ENCODE measurements at places on chromosomes 11 and 22.

DNA sequence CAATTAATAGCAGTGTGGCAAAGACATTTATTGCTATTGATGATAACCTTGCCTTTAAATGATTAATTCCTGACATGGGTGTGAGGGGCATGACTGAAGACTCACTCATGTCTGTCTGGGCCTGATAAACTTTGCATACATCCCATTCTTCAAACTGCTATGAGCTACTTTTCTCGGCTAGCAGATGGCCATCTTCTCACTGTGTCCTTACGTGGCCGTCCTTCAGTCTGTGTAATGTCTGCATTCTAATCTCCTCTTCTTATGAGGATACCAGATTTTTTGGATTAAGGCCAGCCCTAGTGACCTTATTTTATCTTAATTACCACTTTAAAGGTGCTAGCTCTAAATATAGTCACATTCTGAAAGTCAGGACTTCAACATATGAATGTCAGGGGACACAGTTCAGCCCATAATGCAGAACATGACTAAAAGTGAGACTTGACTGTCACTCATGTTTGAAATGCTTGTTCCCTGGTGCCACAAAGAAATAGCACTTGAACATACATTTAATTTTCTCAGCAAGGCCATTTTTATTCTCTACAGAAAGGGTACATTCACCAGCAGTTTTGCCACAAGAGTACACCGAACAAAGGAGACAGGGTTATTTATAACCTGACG lies 32.3 kb downstream of the OR10A6 start:
- DNase-seq: no peak

DNA sequence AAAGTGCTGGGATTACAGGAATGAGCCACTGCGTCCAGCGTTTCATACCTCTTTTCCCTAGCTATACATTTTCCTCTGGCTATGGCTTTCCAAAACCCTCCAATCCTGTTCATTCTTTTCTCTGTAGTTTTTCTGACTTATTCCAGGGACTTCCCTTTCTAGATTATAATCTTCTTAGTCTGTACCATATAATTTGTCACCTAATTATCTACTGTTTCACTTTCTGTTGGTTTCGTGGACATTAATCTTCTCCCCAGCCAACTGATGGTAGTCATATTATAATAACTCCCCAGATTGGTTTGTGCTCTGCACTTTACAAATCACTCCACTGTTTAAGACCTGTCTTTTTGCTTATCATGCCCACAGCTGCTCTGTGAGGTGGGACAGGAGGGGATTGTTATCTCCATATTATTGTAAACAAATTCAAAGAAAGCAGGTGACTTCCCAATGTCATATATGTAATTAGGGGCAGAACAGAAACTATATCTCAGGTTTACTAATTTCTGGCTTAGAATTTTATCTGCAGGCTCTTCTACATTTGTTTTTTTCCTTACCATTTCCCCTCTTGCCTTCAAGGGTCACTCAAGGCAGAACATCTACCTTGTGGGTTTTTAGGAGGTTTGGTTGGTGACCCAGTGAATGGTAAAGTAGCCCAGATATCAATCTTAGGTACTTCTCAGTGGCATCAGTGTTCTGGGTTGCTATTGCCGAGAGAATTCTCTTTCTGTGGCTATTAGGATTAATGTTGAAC lies 23.9 kb downstream of the STIM1 start:
- DNase-seq: no peak

- DNase-seq: no peak
These were observed 89.7 kb downstream of the FAM76B start for GRCh38 chr11:95699631-95700470.

GRCh38 chr11:57240757-57241156 lies 3.7 kb upstream of the APLNR start:
- no peak for DNase-seq

DNA sequence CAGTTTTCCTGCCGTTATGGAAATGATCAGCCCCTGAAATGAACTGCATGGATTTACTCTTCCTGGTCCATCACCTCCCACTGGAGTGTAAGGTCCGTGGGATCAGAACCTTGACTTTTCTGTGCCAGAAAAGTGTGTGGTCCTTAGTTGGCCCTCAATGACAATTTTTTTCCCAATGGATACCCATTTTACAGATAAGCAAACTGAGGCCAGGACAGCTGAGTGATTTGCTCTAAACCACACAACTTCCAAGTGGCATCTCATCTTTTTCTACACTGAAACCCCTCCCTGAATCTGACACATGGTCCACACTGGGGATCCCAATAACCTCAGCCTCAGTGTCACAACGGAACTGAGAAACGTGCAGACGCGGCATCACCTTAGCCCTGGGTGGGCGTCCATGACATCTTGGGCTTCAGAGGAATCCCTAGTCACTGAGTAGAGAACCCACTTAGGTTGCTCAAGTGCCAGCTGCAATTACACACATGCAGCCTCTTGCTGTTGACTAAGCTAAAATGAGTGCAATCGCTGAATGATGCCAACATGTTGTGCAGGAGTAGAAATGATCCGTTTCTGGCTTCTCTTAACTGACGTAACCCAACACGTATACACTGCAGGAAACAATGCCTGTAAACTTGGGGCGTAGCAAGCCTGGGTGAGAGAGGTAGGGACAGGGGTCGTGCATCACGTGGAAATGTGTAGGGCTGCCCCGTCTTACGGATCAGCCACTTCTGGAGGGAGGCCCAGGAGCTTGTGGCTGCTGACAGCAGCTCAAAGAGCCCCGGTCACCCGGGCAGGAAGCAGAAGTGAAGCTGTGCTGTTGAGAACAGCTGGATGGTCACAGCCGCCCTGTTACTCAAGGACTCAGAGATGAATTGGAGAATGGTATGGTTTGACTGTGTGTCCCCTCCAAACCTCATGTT lies 136.3 kb downstream of the SHANK2 start:
- DNase-seq: no peak

GRCh38 chr11:2797121-2797711 lies 88.4 kb downstream of the CDKN1C start:
- DNase-seq: no peak

DNA sequence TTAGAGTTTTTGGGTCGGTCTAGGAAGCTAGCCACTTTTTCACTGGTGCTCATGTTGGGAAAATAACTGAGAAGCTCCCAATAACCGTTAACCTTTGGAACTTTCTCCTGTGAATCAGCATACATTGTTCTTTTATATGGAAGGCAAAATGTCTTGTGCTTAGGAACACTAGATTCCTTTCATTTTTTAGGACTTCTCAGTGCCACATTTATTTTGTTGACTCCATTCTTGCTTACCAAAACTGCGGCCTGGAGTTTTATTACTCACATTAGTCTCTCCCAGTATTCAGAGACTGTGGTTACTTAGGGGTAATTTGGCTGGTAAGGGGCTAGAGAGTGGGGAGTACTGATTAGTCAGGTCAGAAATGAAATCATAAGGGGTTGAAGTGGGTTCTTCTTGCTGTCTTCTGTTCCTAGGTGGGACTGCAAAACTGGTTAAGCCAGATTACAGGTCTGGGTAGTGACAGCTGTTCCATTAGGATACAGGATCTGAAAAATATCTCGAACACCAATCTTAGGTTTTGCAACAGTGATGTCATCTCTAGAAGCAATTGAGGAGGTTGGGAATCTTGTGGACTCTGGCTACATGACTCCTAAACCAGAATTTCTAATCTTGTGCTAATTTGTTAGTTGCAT lies 631.4 kb upstream of the LUZP2 start:
- DNase-seq: no peak

- no peak for DNase-seq
These were observed 33.0 kb upstream of the NARS2 start for GRCh38 chr11:78607696-78608095.

DNA sequence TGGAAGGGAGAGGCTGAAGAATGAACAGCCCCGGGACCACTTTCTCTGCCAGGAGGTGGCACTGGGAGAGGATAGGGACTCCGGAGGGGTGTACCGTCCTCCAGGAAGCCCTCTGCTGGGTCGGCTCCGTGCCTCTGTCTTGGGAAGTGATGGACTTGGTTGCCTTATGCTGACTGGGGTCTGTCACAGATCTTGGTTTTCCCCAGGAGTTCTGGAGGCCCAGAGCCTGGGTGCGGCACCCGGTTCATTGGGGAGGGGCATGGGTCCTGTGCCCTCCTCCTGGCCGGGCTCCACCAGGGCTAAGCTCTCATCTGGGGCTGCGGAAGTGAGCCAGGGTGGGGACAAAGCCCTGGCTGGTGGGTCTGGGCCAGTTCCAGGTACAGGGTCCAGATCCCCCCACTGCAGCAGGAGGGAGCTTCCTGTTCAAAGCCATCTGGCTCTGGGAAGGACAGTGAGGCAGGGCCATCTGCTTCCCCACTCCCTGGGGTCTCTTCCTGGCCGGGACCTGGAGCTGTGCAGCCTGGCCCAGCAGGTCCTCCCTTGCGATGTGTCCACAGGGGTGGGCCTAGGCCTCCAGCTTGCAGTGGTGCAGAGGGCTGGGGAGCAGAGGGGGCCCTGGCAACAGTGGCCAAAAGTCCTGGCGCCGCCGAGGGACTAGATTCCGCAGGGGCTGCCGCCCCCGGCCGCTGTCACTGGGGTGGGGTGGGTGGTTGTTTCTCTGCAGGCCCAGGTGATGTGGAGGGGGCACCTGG lies 1.1 kb upstream of the AP2A2 start:
- DNase-seq: no peak

- no peak for DNase-seq
These were observed 10.5 kb upstream of the DEPDC7 start for GRCh38 chr11:33005175-33005574.

GRCh38 chr11:2772544-2773031 lies 72.8 kb upstream of the KCNQ1OT1 start:
- DNase-seq: no peak

DNA sequence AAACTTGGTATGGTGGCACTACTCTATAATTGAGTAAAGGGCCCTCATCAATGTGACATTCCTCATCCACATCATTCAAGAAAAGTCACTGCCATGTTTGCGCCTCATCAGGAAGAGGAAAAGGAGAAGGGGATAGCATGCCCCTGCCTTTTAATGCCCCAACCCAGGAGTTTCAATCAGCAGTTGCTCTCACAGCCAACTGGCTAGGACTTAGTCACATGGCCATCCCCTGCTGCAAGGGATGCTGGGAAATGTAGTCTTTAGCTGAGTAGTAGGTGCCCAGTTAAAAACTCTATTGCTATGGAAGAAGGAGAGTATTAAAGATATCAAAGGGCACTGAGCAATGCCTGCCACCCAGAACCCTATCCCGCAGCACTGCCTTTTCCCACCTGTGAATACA lies 10.9 kb upstream of the CCND1 start:
- no peak for DNase-seq

DNA sequence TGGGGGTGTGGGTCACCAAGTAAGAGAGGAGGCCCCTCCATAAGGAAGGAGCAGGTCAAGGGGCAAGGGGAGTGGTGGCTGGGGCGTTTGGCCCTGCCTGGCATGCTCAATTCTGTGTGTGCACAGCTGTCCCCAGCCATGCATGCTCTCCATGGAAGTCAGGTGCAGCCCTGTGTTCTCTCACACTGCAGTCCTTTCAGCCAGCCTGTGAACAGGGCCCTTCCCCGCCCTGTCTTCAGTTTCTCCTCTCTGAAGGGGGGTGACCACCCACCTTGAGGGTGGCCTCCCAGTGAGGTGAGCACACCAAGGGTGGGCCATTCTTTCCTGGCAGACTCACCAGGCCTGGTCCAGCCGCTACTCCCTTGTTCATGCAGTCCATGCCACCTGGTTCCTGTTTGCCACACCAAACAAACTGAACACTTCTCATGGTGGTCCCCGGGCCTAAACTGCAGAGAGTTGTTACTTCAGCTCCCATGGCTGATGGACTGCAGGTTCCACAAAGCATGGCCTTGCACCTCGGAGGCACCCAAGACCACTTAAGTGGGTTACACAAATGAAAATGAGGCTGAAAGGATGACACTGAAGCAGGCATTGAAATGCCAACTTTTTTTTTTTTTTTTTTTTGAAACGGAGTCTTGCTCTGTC lies 1.7 kb upstream of the CHCHD10 start:
- DNase-seq: no peak

DNA sequence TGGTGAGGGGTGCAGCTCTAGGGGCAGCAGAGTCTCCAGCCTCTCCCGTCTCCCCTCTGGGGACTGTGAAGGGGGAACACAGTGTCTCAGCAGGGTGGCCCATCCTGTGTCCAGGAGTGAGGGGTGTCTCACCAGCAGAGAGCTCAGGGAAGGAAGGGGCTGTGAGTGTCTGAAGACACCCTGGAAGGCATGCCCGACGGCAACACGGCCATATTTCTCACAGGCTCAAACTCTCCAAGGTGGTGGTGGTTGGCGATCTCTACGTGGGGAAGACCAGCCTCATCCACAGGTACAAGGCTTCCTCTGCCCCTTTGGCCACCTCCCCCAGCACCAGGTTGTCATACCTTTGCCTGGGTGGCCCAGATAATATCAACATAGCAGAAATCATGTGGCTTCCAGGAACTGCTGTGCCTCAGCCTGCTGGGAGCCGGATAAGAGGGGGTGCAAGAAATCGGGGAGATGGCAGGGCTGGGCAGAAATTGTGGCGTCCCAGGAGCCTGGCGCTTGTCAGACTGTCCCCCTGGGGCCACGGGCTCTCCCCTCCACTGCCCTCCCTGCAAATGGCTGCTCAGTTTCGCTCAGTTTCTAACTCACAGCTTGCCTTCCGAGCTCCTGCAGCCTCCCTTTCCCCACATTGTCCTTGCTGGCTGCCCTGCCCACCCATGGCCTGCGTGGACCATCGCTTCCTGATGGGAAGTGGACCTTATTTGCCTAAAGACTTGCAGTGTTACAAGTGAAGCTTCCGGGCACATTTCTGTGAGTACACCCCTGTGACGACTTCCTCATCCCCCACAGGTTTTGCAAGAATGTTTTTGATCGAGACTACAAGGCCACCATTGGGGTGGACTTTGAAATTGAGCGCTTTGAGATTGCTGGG lies 7.2 kb downstream of the RAB36 start:
- DNase-seq: no peak

- DNase-seq: no peak
These were observed 4.0 kb downstream of the PHOX2A start for GRCh38 chr11:72239849-72240460.

GRCh38 chr22:43296276-43296902 lies 46.8 kb downstream of the SCUBE1 start:
- no peak for DNase-seq

DNA sequence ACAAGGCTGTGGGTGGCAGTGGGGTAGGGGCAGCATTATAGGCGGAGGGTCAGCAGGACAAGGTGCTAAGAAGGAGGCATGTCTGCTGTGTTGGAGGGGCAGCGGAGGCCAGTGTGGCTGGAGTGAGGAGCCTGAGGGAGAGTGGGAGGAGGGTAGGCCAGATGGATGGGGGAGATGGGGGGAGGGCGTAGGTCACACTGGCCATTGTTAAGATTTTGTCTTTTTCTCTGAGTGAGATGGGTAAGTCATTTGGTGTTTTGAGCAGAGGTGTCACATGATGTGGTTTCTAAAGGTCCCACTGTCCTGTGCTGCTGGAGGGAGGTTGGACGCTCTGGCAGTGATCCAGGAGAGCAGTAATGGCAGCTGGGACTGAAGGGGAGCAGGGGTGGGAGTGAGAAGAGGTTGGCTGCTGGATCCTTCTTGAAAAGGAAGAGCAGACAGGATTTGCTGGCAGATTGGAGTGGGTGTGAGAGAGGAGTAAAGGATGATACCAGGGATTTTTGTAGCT lies 9.8 kb downstream of the PPP6R3 start:
- no peak for DNase-seq

- DNase-seq: no peak
These were observed 101.6 kb downstream of the SWAP70 start for GRCh38 chr11:9765320-9766101.

Measured in NCI-H2081 treated with DMSO at 0.1 percent for 48 hours (cell line).